ENCODE measurements at places on chromosomes 3 and 15.

GRCh38 chr3:153370680-153371079 lies 208.7 kb downstream of the RAP2B start:
- DNase-seq: no peak

GRCh38 chr15:97806766-97807165 lies 153.7 kb upstream of the ARRDC4 start:
- DNase-seq: no peak

- no peak for DNase-seq
These were observed 19.8 kb upstream of the AADAC start for GRCh38 chr3:151794080-151794479.

- no peak for DNase-seq
These were observed 18.7 kb upstream of the OR4F6 start for GRCh38 chr15:101784644-101785043.

DNA sequence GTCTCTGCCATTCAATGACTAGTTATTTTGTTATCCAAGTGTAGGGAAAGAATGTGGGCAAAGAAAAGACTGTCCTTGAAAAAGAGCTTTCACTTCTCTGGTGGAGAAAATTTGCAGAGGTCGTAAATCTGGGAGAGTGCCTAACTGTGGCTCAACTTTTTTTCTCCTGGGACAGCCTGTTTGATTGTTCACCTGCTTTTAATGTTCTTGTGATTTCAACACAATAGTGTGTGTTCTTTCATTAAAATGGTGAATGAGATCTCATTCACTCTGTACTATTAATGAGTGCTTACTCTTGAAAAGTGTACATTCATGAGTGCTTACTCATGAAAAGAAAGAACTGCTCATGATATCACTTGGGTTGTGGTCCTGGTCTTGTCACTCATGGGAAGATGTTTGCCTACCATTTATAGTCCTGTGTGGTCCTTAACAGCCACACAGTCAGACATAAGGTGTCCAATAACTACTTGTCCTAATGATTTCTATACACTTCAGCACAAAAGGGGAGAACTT lies 567.3 kb downstream of the GRM7 start:
- DNase-seq: no peak

GRCh38 chr3:13532631-13533030 lies 16.3 kb upstream of the FBLN2 start:
- no peak for DNase-seq
